CD4-positive, alpha-beta T cell (primary cell): ENCODE measurements at places on chromosomes 2 and 18.

DNA sequence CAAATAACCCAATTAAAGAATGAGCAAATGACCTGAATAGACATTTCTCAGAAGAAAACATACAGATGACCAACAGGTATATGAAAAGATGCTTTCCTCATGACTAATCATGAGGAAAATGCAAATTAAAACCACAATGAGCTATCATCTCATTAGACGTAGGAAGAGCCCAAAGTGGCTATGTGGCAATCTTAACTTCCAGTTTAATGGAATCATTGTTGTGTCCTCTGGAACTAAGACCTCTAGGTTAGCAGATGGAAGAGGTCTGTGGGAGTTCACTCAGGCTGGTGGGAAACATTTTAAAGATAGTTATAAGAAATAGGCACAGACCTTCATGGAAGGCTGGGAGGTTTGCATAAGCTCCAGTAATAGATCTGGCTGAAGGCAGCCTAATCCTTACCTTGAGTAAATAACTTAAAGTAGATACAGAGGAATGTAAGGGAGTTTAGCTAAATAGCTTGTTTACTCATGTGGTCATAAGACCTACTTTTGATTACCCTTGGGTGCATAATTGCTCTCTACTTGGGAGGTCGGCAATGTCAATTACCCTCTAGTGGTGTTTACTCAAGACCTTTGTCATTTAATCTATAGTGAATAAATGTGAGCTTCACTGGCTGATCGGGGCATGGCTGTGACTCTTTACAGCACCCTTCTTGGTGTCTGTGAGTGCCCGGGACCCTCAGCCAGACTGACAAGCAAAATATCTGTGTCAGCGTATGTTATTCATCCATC lies 119.0 kb downstream of the GULP1 start:
- DNase-seq, result no peak

DNA sequence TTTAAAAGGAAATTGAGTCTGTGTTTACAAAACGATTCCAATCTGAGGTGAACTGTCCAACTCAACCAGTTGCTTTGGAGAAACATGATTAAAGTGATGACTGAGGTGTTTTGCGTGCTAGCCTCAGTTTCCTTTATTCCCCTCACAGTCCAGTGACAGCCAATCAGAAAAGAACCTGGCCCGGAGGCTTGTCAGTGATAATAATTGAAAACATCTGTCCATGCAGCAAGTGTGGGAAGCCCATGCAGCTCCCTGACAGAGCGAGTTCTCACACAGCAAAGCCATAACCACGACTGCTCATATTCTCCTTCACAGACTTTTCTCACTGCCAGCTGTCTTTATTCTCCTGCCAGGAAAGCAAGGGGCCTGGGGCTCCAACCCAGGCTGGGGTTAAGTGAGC lies 613.4 kb downstream of the ARHGAP15 start:
- DNase-seq, result no peak

DNA sequence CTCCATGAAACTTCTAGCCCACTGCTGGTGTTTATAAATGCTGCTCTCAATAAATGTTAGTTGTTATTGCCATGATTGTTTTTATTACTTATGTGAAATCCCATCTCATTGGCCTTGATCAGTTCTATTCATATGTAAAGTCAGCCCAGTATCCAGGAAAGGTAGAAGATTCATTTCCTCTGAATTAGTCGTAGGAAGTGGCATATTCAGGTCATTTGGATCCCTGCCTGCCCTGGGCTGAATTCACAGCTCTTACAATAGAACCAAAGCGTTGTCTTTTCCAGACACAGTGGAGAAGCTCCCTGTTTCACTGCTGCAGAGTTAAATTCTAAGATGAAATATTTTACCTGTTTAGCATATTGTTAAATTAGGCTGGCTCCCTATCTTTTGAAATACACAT lies 70.3 kb downstream of the MAIP1 start:
- DNase-seq, result no peak

DNA sequence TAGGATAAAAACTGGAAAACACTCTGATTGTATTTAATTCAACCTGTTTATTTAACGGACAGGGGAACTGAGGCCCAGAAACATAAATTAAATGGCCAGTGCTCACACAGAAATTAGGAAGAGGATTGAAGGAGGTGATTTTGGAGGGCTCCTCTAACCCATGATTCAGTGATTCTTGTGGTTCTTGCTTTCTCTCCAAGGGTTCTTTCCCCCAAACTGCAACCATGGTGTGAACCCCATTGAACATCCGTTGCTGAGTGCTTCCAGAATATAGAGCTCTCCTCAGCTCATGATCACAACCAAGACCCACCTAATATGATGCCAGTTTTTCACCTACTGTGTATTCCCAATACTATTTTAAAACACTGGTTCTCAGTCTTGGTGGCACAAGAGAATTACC lies 41.4 kb downstream of the BMP10 start:
- DNase-seq, result no peak

DNA sequence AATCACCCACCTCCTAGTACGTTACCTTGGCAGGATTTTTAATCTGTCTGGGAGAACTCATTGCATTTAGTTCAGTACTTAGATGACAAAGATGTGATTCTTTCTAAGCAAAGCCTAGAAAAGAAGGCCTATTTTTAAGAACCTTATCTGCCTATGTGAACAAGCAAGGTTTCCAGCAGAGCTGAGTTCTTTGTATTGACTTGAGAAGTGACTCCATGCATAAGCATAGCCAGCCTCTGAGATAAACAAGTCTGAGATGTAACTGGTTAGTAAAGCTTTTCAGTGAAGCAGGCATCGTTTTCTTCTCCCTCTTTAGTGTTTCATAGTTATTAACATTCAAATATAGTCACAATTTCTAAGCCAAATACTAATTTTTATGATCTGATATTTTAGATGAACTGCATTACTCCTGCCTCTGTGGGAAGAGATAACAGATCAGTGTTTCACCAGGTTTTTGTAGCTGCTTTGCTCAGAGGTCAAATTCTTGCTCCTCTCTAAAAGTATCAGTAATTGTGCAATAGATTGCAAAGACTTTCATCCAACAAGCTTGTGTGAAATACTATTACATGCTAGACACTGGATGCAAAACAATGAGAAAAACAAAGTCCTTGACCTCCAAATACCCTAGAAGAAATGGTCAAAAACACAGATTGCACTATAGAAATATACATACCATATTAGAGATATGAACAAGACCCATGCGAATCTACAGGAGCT lies 107.8 kb downstream of the MBD2 start:
- no peak for DNase-seq

- DNase-seq, result no peak
Measured at GRCh38 chr2:23496456-23496855, 111.5 kb downstream of the KLHL29 start.
